ENCODE measurements at places on chromosomes 16 and 17.

- DNase-seq = no peak
Measured at GRCh38 chr16:3144321-3144983, 9.6 kb downstream of the ZNF213 start.

GRCh38 chr17:74394977-74395376, 27.7 kb downstream of the GPR142 start:
- DNase-seq = no peak

- DNase-seq = no peak
Measured at GRCh38 chr17:49783791-49784190, 4.7 kb upstream of the KAT7 start.

- DNase-seq = peak; percentile 55
Measured at GRCh38 chr17:1515640-1516387, 598 bp downstream of the INPP5K start.

DNA sequence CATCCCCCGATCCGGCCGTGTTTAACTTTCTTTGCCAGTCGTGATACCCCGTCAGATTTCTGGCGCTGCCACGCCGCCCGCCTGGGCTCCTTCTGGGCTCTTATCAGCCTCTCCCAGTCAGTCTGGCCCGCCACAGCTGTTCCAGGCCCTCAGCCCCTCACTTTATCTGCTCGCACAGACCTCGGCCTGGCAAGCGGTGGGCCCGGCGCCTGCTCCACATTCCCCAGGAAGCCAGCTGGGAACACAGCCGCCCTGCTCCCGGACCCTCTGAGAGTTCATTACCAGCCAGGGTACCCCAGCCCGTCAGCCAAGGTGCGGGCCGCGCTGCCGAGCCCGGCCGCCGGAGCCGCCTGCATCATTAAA, 157.5 kb downstream of the ZNF423 start:
- DNase-seq = no peak

Measured in bone marrow (tissue), 2 donors.